EL (cell line): ENCODE measurements at places on chromosomes 13 and 19.

DNA sequence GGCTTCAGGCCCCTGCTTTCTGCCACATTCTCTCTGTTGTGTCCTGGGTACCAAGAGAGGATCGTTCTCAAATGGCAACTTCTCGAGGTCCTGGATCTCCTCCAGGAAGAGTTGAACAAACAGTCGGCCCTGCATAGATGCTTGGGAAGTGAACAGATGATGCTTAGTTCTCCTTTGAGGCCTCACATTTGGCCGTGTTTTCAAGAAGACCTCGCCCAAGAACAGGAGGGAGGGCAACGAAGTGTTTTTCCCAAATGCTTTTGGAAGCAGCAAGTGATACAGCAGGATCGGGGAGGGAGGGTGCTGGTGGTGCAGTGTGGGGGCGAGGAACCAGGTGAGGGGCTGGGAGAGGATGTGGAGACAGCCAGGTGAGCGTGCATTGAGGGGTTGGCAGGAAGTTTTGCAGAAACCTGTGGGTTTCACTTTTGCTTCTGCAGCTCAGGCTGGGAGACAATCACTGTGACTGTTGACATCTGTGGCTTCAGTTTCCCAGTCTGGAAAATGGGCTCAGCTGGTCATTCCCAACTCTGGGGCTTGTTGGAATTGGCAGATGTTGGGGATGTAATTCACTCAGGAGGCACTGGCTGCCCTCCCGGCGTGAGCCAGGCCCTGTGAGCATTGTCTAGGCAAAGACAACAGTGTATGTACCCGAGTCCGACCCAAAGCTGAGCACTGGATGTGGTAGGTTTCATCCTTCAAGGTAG lies 21.6 kb downstream of the MAST3 start:
- no peak for DNase-seq

DNA sequence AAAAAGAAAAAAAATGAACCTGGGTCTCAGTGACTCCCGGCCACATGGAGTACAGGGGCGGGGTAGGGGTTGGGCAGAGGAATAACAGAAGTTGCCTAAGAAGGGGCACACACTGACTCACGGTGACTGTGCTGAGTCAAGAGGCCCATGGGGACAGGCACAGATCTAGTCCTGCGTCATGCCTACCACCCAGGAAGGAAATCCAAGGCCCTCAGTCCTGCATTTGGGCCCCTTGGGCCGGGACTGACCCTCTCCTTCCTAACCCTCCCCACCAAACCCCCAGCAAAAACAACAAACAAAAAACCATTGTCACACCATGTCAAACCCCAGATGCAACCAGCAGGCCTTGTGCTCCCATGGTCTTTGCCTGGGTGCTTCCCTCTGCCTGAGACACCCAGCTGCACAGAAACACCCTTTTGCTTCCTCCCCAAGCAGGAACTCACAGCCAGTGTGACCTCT lies 9.6 kb upstream of the NOTCH3 start:
- DNase-seq: peak; percentile 81

DNA sequence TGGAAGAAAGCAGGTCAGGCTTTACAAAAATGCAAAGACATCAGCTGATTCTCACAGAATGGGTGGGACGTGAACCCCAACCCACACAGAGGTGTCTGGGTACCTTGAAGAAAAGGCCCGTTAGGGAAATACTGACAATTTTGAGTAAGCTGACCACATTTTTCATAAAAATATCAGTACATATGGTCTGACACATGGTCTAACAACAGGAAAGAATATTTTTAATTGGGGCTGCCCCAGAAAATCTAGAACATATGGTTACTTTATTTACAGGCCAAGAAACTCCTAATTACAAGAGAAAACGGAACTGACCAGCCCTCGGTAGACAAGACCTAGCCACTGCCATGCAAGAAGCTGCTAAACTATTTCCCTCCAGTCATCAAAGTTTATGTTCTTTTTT lies 48.7 kb upstream of the ITM2B start:
- no peak for DNase-seq

GRCh38 chr19:12867120-12868099 lies 13.8 kb downstream of the DNASE2 start:
- peak; percentile 72 for DNase-seq

- no peak for DNase-seq
These were observed 29.4 kb downstream of the ANKRD10 start for GRCh38 chr13:110885516-110885915.

- no peak for DNase-seq
These were observed 250.3 kb upstream of the OBI1 start for GRCh38 chr13:78909276-78909675.

GRCh38 chr19:4100647-4101495 lies 23.1 kb downstream of the MAP2K2 start:
- no peak for DNase-seq

DNA sequence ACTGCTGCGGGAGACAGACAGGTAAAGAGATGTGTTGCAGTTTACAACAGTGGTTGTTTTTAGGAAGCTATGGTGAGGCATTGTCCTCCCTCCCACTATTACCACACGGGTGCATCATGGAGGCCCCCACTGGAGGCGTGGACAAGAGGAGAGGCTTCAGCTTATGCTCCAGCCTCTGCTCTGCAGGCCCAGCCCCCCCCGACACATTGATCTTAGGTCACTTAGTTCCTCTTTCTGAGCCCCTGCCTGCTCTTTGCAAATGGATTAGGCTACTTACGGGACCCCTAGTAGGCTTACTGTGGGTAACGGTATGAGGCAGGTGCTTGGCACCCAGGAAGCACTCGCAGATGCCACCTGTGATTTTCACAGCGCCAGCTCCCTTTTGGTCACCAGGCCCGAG lies 123.9 kb downstream of the SLC7A1 start:
- DNase-seq: no peak

DNA sequence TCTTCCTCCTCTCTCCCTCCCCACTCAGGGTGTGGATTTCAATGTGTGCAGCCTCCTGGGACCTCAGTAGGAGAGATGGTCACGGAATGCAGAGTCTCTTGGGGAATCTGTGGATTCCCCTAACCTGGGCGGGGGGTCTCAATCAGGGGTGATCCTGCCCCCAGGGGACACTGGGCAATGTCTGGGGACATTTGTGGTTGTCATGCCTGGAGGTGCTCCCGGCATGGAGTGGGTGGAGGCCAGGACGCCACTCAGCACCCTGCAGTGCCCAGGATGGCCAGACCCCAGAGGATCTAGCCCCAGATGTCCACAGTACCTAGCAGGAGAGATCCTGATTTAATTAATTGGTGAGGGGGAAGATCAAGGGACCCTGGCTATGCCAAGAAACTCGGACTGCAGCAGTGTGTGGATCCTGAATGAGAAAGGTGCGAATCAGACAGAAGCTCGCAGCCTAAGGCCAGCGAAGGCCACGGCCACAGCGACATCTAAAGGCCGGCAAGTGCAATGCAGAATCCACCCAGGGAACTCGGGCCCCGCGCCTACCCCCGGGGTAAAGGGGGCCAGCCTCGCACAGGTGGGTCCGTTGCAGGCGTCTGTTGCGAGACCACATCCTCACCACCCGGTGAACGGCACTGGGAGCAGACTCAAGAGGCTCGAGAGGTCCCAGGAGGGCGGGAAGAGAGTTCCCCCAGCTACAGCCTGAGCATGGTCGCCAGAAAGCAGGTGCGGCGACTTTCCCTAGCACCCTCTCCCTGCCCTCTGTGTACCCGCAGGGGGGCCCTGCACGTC lies 88.8 kb downstream of the GNG7 start:
- peak; percentile 47 for DNase-seq

- DNase-seq: peak; percentile 55
These were observed 3.0 kb downstream of the LATS2 start for GRCh38 chr13:21058361-21058760.

DNA sequence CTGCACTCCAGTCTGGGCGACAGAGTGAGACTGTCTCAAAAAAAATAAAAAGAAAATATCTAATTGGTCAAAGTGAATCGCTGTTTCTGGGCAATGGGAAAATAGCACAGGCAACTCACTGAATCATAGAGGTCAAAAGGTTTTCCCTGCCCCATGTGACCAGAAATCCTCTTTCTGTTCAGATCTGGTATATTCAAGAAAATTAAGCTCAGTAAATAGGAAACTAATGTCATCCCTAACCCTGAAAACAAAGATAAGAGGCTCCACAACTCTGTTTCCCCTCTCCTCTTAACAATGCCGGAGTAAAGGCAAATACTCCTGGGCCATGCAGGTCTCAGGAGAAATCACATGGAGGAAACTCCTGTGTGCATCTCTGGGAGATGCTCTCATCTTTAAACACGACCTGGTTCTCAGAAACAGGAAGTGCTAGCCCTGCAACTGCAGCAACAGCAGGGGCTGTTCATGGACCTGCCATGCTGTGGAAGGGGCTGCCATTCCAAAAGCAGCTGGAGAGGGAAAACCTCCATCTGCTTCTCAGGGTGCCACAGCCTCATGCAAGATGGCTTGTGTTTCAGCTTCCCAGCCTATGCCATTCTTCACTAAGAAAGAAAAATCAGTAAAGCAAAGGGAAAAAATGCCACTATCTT lies 47.5 kb upstream of the SLC7A9 start:
- DNase-seq: no peak

DNA sequence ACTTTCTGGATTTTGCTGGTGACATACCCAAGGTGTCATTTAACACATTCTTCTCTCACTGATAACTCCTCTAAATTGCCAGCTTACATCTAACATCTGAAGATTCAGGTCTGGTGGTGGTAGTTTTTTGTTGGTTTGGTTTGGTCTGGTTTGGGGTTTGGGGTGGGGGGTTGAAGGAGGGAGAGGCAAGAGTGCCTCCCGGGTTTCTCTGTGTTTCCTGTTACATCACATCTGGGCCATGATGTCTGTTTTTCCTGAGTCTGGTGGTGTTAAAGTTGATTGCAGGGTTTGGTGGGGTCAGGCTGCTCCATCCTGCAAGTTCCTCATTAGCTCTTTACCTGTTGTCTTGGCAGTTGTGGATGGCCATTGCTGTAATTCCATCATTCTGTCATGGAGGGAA lies 155.8 kb upstream of the UBL3 start:
- no peak for DNase-seq

DNA sequence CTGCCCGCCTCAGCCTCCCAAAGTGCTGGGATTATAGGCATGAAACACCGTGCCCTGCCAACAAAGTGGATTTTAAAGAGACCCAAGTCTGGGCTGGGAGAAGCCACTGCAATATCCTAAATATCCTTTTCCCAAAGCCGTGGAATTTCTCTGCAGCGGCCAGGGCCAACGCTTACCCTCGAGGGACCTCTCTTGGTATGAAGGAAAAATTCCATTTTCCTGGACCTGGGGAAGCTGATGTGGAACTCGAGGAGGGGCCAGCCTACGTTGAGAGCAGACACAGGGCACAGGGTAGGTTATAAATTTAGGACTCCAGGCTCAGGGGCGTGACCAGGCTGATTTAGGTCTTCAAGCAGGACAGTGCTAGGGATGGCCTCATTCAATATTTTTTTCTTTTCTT lies 17.7 kb upstream of the UPF1 start:
- no peak for DNase-seq

DNA sequence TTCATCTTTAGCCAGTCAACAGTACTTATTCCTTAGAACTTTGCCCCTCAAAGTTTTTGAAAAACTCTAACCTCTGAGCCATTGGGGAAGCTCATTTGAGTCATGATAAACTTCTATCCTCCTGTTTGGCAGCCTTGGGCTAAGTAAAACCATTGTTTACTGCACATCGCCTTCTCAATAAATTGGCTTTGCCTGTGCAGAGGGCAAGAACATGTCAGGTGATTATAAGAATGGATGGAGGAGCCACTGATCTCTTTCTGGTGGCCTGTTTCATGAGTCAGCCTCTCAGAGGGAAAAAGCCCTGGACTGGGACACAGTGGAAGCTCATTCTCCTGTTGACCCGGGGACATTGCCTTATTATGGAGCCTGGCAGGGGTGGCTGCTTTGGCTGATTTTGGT lies 19.4 kb upstream of the PSG4 start:
- peak; percentile 21 for DNase-seq
